Thoracic aorta (tissue), 2 donors: ENCODE measurements at places on chromosomes 13 and 19. TPM values are rescaled to one million over a fixed set of nuclear protein-coding genes. Genes with fewer than 3 reads are reported as not detected.
A peak's percentile ranks its signal among the peaks of the same experiment; 100 is the strongest.

The SMIM17 gene
- 4.4 TPM for total RNA-seq

- H3K27ac ChIP-seq: peak overlapping the region; percentile 58
- DNase-seq: no peak
Observed at GRCh38 chr13:50420718-50421472, 405.7 kb downstream of the KCNRG start.

- H3K27me3 ChIP-seq: no peaks in the 10 kb centered on the region
- no peaks in the 10 kb centered on the region for H3K36me3 ChIP-seq
- no peak overlapping the region for H3K27ac ChIP-seq
- H3K4me3 ChIP-seq: no peak overlapping the region
Observed at GRCh38 chr13:43881580-43881979, 1.9 kb downstream of the LACC1 start.

DNA sequence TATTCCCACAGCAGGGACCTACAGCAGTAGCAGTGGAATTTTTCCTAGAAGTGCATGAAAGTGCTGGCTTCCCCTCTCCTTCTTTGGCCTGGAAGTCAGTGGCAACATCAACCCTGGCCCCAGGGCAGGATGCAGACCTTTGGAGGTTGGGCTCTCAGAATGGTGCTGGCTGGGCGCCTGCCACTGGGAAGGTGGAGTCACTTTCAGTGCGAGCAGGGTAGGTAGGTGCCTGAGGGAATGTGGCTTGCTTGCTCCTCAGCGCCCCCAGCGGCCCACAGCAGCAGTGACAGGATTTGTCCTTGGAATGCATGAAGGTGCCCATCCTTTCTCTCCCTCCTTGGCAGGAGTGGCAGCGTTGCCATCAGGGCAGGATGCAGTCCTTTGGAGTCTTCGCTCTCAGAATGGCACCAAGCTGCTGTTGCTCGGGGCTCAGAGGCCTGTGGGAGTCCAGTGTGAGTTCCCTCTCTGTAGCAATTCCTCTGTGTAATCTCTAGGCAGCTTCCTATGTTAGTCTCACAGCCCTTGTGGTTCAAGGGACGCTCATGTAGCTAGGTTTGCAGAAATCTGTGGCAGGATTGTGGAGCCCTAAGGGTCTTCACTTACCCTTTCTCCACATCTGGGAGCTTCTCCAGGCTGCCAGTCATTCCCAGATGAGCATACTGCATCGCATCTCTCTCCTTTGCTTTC lies 354.4 kb upstream of the DACH1 start:
- no peak overlapping the region for H3K27ac ChIP-seq
- no peak overlapping the region for H3K4me3 ChIP-seq
- DNase-seq: no peak
- H3K36me3 ChIP-seq: no peaks in the 10 kb centered on the region

- no peak for DNase-seq
- H3K4me3 ChIP-seq: no peak overlapping the region
- H3K4me1 ChIP-seq: no peaks in the 10 kb centered on the region
- H3K27ac ChIP-seq: no peak overlapping the region
- H3K27me3 ChIP-seq: no peaks in the 10 kb centered on the region
Observed at GRCh38 chr13:40016953-40017660, 361.6 kb downstream of the COG6 start.

DNA sequence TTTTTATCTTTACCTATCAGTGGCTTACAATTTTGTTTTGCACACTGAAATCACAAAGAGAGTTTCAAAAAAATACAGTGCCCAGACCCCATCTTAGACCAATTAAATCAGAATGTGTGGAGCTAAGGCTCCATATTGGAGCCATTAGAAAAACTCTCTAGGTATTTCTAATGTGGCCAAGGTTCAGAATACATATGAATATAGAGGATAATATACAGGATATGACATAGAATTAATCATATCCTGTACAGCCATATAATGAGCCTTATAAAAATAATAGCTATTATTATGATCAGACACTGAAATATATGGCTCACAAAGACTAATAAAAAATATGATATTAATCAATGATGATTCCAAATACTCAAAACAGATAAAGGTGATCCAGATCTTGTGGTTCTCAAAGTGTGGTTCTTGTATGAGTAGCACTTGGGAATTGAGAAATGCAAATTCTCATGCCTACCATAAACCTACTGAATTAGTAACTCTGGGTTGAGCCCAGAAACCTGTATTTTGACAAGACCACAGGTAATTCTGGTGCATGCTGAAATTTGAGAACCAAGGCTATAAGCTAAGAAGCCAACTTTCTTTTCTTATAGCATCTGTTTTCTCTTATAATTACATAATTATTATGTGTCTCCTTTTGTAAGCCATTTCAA lies 408.0 kb downstream of the DIAPH3 start:
- no peaks in the 10 kb centered on the region for H3K36me3 ChIP-seq
- no peaks in the 10 kb centered on the region for H3K27me3 ChIP-seq
- H3K4me3 ChIP-seq: no peak overlapping the region

- no peak overlapping the region for H3K27ac ChIP-seq
- no peak overlapping the region for H3K4me3 ChIP-seq
- H3K4me1 ChIP-seq: peaks cover 4% of the 10 kb centered on the region
- H3K36me3 ChIP-seq: no peaks in the 10 kb centered on the region
- DNase-seq: no peak
Observed at GRCh38 chr19:46202426-46202825, 27.1 kb upstream of the IGFL1 start.

The FAM124A gene
- total RNA-seq: 4.2 TPM

DNA sequence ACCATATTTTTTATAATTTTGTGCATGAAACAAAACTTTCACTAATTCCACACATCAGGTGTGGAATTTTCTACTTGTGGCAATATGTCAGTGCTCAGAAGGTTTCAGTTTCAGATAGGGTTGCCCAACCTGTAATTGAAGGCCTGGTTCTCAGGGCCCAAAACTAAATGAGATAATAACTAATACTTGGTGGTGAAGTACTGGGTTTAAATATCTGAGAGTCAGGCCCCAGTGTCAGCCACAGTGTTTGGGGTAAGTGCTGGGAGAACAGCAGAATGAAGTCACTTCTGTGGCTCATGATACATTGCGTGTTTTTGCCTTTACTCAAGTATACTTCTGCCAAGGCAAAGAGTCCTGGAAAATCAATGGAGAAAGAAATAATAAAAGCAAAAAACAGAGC lies 5.6 kb downstream of the SAFB start:
- peak overlapping the region; percentile 34 for H3K27ac ChIP-seq
- H3K4me1 ChIP-seq: peaks cover 64% of the 10 kb centered on the region
- H3K27me3 ChIP-seq: no peaks in the 10 kb centered on the region
- no peak for DNase-seq
- no peak overlapping the region for H3K4me3 ChIP-seq
